ENCODE measurements at places on chromosomes 12 and 14. TPM values are rescaled to one million over a fixed set of nuclear protein-coding genes. Genes with fewer than 3 reads are reported as not detected.

The KCNJ8 gene
- 0.25 TPM for total RNA-seq

The ERBB3 gene
- total RNA-seq = 5.9 TPM

The KRT7 gene
- not detected for total RNA-seq

The MGP gene
- total RNA-seq = 0.49 TPM

GRCh38 chr12:41950455-41950854 lies 194.2 kb downstream of the GXYLT1 start:
- DNase-seq = no peak

GRCh38 chr12:8970432-8970831 lies 18.9 kb upstream of the KLRG1 start:
- no peak for DNase-seq

GRCh38 chr14:96442355-96442754 lies 50.4 kb downstream of the AK7 start:
- DNase-seq = no peak

DNA sequence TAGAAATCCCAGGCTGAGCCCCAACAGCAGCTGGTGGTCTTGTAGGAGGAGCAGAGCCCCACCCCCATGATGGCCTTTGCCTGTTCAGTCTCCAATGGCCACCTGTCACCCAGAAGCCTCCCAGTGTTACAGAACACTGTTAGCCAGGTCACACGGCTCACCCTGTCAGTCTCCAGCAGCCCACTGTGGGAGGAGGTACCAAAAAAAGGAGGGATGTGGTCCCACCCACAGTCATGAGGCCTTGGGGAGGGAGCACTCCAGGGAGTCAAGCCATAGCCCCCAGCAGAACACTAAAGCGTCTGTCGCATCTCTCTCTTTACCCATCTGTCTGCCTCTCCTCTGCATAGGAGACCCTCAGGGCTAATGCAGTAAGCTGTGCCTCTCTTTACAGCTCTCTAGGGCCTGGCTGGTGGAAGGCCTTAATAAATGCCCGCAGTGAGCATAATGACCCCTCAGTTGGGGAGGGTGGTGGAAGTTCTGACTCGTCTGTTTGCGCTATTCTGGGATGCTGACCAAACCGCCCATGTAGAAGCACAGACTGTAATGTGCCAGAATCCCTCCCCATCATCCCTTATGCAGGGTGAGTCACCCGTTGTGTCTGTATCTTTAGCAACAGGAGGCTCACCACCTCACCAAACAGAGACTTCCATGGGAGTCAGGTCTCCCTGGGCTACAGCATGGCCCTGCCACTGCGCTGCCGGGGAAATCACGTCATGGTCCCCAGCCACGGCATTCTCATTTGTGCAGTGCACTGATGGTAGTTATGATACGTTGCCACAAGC lies 14.6 kb downstream of the C14orf132 start:
- DNase-seq = no peak

DNA sequence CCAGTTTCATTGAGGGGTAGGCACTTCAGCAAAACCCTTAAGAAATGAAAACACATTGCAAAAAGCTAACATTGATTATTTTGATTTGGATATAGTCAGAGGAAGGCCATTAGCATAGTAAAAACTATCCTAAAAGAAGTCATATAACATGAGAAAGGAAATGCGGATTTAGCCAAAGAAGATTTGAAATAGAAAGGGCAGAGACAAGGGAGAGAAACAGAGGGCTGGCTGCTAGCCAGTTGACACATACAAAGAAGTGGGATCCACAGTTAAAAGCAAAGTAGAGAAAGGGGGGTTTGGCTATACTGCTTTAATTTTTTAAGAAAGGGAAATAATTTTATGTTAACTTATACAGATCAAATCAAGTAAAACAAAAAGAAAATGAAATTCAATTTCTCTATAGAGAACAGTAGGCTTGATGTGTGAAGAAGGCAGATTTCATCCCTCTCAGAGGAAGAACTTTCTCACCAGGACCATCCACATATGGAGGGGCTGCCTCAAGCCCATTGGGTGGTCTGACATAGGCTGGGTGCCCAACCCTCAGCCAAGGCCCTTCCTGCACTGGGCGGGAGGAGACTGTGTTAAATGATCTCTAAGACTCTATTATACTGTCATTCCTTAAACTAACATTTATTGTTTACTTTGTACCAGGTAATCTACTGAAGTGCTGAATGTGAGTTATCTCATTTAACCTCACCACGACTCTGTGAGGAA lies 420.3 kb downstream of the CCDC91 start:
- no peak for DNase-seq

DNA sequence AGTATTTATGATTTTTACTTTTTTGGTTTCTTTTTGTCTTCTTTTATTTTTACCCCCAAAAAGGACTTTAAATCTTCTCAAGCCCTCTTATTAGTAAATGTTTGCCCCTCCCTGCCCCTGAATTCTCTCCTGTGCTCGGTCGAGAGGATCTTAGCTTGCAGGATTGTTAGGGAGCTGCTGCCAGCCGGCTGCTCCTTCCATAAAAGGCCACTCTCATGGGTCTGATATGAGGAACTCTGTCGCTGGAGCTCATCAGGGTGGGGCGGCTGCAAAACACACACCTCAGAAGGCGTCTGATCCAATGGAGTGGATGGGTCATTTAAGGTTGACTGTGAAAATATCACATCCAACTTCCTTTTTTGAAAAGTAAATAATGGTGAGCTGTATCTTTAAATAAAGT lies 8.5 kb downstream of the LTBR start:
- DNase-seq = no peak

Data from CD4-positive, alpha-beta memory T cell (primary cell).